Glutamatergic neuron (in vitro differentiated cells): ENCODE measurements at places on chromosomes 5 and 9. TPM values are rescaled to one million over a fixed set of nuclear protein-coding genes. Genes with fewer than 3 reads are reported as not detected.
A peak's percentile ranks its signal among the peaks of the same experiment; 100 is the strongest.

BRINP1 gene
- 14.0 TPM for total RNA-seq

- no peaks in the 10 kb centered on the region for H3K27me3 ChIP-seq
- H3K4me1 ChIP-seq = peaks cover 6% of the 10 kb centered on the region
- H3K27ac ChIP-seq = no peak overlapping the region
- no peak overlapping the region for H3K4me3 ChIP-seq
- H3K36me3 ChIP-seq = peaks cover 5% of the 10 kb centered on the region
These were observed 13.7 kb upstream of the SYK start for GRCh38 chr9:90787771-90788460.

GRCh38 chr5:39437467-39437866, 12.7 kb upstream of the DAB2 start:
- no peak overlapping the region for H3K27ac ChIP-seq
- no peaks in the 10 kb centered on the region for H3K4me1 ChIP-seq
- no peaks in the 10 kb centered on the region for H3K27me3 ChIP-seq

DNA sequence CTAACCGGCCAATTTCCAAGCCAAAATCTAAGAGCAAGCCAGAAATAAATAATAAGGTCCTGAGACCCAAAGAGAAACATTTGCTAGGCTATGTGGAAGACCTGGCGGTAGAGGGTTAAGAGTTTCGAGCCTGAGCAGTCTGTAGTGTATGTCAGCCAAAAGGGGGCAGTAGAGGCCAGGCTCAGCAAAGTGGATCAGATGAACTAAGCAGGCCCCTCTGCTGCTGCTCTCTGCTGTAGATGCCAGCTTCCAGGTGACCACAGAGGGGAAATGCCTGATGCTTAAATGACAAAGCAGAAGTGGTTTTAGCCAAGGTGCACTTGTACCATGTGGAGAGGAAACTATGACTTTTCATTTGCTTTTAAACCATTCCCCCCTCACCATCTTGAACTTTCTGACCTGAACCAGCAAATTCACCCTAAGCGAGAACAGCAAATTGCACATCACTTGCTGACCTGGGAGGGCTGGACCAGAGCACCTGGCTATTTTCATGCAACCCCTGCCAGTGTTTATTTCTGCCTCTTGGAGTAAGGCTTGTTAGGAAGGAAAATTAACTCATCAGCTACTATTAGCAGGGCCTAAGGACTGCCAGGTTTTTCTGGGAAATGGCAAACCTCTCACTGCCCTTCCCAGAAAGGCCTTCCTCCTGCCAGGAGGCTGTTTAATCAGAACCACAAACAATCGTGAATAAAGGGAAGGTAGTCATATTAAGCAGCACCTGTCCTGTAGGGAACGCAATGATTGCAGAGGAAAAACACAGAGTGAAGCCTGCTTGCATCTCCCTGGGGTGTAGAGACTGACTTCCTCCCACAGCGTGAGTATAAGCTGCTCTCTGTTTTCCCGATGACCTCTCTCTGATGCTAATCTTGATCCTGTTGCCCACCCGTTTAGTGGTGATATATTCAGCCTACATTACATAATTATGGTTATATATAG, 818.2 kb downstream of the TLR4 start:
- DNase-seq = peak; percentile 74
- H3K27me3 ChIP-seq = peaks cover 2% of the 10 kb centered on the region
- H3K27ac ChIP-seq = no peak overlapping the region
- no peaks in the 10 kb centered on the region for H3K4me1 ChIP-seq
- no peaks in the 10 kb centered on the region for H3K36me3 ChIP-seq

DNA sequence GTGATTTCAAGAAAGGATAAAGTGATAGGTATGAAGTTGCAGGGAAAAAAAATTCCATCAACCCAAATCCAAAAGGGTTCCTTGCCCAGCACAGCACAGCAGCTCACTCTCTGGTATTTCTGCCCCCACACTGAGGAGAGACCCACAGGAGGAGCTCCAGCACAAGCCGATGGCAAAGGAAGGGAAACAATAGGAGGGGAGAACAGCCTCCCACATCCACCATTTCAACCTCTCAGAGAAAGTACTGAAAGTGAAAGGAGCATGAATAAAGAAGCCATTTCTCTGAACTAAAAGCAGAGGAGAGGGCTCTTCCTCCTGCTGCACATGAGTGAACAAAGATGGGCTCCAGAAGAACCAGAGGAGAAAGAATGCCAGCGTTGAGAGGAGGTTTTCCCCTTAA, 54.9 kb upstream of the ZSWIM6 start:
- no peaks in the 10 kb centered on the region for H3K4me1 ChIP-seq
- no peak overlapping the region for H3K27ac ChIP-seq
- H3K36me3 ChIP-seq = no peaks in the 10 kb centered on the region

DNA sequence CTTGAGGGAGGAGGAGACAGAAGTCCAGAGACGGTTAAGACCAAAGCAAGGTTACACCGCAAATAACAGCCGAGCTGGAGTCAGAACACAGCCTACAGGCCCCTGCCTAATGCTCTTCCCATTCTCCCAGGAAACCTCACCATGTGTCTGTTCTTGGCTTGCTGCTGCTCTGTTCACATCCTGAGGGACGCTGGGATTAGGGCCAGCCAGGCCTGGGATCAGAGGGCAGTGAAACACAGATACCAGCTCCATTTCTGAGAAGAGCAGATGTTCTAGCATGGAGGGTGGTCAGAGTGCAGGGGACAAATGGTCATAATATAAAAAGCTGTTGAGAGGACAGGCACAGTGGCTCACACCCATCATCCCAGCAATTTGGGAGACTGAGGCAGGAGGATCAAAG, 124.8 kb upstream of the LARP1 start:
- H3K36me3 ChIP-seq = no peaks in the 10 kb centered on the region
- H3K27me3 ChIP-seq = peaks cover 2% of the 10 kb centered on the region
- peaks cover 2% of the 10 kb centered on the region for H3K4me1 ChIP-seq
- no peak overlapping the region for H3K4me3 ChIP-seq

DNA sequence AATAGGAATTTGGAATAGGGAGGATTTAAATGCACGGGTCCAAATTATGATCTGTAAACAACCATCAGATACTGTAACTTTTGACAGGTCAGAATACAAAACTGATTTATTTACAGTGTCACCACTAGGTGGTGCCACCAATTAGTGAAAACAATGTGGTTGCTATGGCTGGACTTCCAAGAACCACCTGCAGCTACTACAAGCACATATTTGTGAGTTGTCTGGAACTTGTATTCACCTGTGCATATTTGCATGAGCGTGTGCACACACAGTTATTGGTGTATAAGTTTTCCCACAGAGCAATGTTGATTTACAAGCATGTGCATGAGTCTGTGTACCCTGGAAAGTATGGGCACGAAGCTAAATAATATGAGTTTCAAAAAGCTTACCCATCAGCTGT, 3.0 kb upstream of the HRCT1 start:
- H3K27me3 ChIP-seq = peaks cover 6% of the 10 kb centered on the region
- H3K4me3 ChIP-seq = no peak overlapping the region
- DNase-seq = no peak
- no peaks in the 10 kb centered on the region for H3K36me3 ChIP-seq
- no peak overlapping the region for H3K27ac ChIP-seq

DNA sequence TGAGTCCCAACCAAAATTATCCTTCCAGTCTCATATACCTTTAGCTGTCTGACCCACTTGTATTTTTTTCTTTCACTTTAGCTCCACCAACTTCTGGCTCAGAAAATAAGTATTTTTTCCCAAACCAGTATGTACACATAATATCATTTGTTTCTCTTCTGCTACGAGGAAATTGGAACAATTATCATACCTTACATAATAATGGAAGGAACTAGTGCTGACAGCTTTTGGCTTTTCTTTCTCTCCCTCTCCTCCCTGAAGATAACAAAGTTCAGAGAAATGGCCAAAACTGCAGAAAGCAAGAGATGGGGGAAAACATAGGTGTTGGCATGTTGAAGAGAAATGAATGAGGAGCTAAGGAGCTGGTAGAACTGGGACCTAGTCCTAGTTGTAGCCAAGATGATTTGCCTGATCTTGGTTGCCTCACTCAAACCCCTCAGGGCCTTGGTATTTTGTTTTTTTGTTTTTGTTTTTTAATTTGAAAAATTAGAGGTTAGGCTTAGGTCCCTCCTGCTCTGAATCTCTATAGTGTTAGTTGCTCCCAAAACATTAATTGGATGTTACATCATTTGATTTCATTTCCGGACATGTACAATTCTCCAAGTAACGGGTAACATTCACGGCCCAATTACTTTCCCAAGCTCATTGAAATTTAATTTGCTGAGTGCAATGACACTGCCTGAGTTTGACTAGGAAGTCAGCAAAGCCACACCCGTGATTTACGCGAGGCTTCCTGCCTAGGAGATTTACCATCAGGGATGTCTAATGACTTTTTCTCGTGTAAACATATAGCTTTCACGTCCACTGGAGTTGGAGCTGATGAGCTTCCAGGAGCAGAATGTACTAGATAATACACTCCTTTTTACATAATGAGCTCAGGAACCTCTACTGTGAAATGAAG, 291.6 kb downstream of the TLE1 start:
- H3K27ac ChIP-seq = peak overlapping the region; percentile 77
- peaks cover 42% of the 10 kb centered on the region for H3K4me1 ChIP-seq
- H3K36me3 ChIP-seq = no peaks in the 10 kb centered on the region
- DNase-seq = no peak

GRCh38 chr9:72443855-72444254, 77.6 kb upstream of the TMC1 start:
- H3K36me3 ChIP-seq = no peaks in the 10 kb centered on the region
- no peak overlapping the region for H3K4me3 ChIP-seq
- no peak for DNase-seq
